ENCODE measurements at places on chromosomes 12 and 14.
A peak's percentile ranks its signal among the peaks of the same experiment; 100 is the strongest.

GRCh38 chr12:31279390-31279924 lies 46.5 kb downstream of the SINHCAF start:
- DNase-seq = peak; percentile 66

- no peak for DNase-seq
Measured at GRCh38 chr12:125228519-125229260, 163.5 kb downstream of the AACS start.

GRCh38 chr12:80443974-80444666 lies at the start of gene PTPRQ:
PTPRQ (plus strand) TSS chr12:80444235; CDS start chr12:80444346, 111 bp downstream.
- no peak for DNase-seq

DNA sequence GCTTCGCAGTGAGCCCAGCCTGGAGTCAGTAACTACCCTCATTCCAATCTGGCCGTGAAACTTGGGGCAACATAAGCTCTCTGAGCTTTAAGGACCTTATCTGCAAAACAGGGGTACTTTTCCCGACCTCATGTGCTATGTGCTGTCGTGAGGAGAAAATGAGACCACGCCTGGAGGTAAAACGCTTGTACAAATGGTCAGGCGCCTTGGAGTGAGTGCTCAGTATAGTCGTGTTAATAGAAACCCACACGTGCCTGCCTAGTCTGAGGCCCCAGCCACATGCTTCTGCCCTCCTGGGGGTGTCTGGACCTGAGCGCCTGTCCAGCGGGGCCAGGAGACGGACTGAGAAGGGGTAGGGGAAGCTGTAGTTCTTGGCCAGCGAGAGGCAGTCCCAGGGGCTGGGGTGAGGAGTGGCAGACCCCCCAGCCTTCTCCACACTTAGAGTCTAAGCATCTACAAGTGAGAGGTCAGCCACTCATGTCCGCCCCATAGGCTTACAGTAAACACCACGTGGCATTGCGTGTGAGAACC lies 4.9 kb downstream of the AQP5 start:
- DNase-seq = no peak

- DNase-seq = no peak
Measured at GRCh38 chr12:16454481-16454880, 107.0 kb downstream of the MGST1 start.

- DNase-seq = peak; percentile 76
Measured at GRCh38 chr14:88492272-88493089, 62.3 kb downstream of the PTPN21 start.

GRCh38 chr14:66076176-66076575 lies 410.0 kb upstream of the CCDC196 start:
- no peak for DNase-seq

DNA sequence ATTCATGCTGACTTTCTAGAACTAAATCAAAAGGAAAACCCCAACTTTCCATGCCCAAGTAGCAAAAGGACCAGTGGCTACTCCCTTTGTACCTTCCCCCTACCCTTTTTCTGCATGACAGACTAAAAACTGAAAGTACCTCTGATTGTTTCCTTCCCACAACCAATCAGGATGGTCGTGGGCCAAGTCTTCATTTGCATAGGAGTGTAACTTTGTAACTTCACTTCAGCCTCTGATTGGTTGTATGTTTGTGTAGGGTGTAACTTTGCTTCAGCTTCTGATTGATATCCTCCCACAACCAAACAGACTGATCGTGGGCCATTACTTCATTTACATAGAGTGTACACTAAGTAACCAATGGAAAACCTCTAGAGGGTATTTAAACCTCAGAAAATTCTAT lies 96.5 kb downstream of the DENND5B start:
- DNase-seq = no peak

DNA sequence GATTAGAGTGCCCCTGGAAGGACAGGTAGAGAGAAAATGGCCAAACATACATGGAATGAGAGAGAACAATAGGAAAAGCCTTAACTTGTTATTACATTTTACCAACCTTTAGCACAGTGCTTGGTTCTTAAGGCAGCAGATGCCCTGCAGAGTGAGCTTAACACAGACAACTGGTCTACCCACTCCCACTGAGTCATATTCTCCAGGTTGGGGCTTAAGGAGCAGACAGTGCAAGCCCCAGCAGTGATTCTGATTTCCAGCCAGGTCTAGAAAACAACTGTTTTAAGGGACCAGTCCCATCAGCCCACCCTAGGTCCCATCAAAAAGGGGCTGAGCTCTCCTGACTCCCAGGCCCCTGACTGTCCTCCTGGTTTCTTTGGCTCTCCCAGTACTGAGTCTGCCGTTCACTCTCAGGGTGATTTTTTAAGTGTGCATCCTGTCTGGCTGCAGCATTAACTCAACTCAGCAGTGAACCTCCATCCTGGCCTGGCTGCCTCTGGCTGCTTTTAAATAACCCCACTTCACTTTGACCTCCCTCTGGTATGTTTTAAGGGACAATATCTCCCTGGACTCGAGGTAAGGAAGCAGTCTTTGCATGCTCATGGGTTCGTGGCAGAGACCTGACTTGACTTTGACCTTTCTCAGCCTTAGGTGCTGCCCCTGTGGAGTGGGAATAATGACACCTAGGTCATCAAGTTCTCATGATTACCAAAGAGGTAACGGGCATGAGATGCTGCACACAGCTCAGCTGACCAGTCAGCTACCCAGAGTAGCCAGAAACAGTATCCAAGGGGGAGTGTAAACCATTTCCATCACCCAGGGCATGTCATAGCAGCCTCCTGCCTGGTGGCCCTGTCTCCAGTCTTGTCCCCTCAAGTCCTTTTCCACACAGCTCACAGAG lies 210.7 kb upstream of the PWP1 start:
- no peak for DNase-seq

GRCh38 chr12:47837190-47838171 lies 17.8 kb upstream of the HDAC7 start:
- DNase-seq = peak; percentile 90

- DNase-seq = no peak
Measured at GRCh38 chr12:3197131-3197818, 120.1 kb downstream of the TSPAN9 start.

DNA sequence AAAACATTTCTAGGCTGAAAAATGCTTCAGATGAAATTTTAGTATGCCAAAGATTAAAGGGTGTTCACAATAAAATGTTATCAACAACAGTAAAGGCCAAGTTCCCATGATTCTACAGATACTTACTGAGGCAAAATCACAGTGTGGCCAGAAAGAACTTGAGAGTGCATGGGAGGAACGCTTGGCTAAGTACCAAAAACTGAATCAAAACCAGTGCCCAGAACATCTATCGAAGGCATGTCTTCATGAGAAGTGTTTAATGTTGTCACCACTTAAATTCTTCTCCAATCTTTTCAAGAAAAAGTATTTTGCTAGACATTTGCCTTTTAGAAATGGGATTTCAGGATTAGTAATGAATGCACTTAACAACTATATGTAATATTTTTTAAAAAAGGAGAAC lies 41.5 kb downstream of the KIF21A start:
- no peak for DNase-seq

All from sigmoid colon (tissue), 7 donors.